ENCODE measurements at places on chromosomes 2 and 18. TPM values are rescaled to one million over a fixed set of nuclear protein-coding genes. Genes with fewer than 3 reads are reported as not detected.

ANKRD30B gene
- total RNA-seq: 2.2 TPM

SOWAHC gene
- total RNA-seq: 34.1 TPM

REG1B gene
- total RNA-seq: not detected

C2orf80 gene
- 21.0 TPM for total RNA-seq

TEKT4 gene
- total RNA-seq: not detected

RUFY4 gene
- total RNA-seq: not detected

TMEM247 gene
- total RNA-seq: not detected

MARCHF4 gene
- 18.5 TPM for total RNA-seq

CAPN13 gene
- total RNA-seq: 0.31 TPM

ALPP gene
- total RNA-seq: not detected

ROCK1 gene
- total RNA-seq: 105 TPM

G6PC2 gene
- not detected for total RNA-seq

FAHD2B gene
- 13.1 TPM for total RNA-seq

CXCR4 gene
- total RNA-seq: 77.3 TPM

RAB27B gene
- total RNA-seq: 17.2 TPM

MREG gene
- total RNA-seq: 2.8 TPM

CD207 gene
- not detected for total RNA-seq

ZNF2 gene
- 9.7 TPM for total RNA-seq

GNLY gene
- 0.31 TPM for total RNA-seq
